Colonic mucosa (tissue), 4 donors: ENCODE measurements at places on chromosomes 6 and 20.

- H3K4me3 ChIP-seq = peak overlapping the region; percentile 22
- no peaks in the 10 kb centered on the region for H3K4me1 ChIP-seq
- DNase-seq = no peak
- no peaks in the 10 kb centered on the region for H3K27me3 ChIP-seq
- H3K27ac ChIP-seq = no peak overlapping the region
Measured at GRCh38 chr6:73299151-73299971, 36.4 kb upstream of the KHDC1 start.

DNA sequence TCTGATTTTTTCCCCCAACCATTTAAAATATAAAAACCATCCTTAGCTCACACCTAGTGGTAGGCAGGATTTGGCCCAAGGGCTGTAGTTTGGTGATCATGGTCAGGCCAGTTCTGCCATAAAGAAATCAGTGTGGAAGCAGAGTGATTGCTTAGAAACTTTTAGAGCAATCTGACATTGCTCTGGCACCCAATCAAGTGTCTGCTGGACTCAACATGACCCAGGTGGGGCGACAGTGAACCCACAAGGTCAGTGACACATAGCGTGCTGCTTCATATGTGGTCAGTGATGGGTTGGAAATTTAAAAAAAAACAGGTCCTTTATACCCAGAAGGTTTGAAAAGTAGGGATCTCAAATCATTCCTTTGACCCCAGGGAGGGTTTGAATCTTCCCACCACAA is 107.9 kb downstream of the BANF2 start:
- no peak overlapping the region for H3K4me3 ChIP-seq
- H3K27me3 ChIP-seq = no peaks in the 10 kb centered on the region
- DNase-seq = no peak
- H3K36me3 ChIP-seq = no peaks in the 10 kb centered on the region

- H3K36me3 ChIP-seq = no peaks in the 10 kb centered on the region
- H3K27me3 ChIP-seq = no peaks in the 10 kb centered on the region
- no peak overlapping the region for H3K4me3 ChIP-seq
- H3K4me1 ChIP-seq = peaks cover 7% of the 10 kb centered on the region
- H3K27ac ChIP-seq = no peak overlapping the region
Measured at GRCh38 chr6:44733126-44733525, 345.6 kb downstream of the CDC5L start.

DNA sequence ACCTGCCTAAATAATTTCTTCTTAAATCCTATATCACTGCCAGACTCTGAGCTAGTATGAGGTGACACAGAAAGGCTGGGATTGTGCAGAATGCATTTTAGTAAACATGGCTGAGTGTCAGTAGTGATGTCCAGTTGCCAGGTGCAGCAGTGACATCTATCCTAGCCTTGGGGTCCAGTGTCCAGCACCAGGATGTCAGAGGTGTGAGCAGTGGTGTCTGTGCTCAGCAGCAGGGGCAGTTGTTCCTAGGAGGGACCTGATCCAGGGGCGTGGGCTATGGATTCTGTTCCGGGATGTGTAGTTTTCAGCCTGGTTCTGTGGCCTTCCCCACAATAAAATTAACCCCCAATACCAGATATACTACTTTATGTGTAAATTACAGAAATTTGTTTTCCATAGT is 6.0 kb downstream of the HLA-C start:
- no peaks in the 10 kb centered on the region for H3K4me1 ChIP-seq
- no peak for DNase-seq
- H3K27ac ChIP-seq = no peak overlapping the region
- no peaks in the 10 kb centered on the region for H3K27me3 ChIP-seq
- H3K36me3 ChIP-seq = no peaks in the 10 kb centered on the region

DNA sequence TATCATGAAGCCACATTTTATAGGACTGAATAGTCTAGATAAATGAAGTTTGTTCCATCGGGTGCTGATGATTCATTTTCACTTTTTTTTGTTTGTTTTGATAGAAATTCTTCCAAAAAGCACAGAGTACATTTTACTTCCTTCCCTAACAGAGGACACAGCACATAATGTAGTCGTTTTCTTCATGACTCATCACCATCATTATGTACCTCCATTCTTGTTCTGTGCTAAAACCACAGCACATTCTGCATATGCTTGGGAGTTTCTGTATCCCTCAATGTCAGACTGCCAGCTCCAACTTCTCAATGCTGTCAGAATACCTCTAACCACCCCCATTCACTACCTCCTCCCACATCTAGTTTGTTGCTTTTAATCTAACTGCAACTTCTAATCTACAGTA is 1004.9 kb upstream of the ADGRB3 start:
- H3K27me3 ChIP-seq = no peaks in the 10 kb centered on the region
- H3K27ac ChIP-seq = no peak overlapping the region
- no peak for DNase-seq

DNA sequence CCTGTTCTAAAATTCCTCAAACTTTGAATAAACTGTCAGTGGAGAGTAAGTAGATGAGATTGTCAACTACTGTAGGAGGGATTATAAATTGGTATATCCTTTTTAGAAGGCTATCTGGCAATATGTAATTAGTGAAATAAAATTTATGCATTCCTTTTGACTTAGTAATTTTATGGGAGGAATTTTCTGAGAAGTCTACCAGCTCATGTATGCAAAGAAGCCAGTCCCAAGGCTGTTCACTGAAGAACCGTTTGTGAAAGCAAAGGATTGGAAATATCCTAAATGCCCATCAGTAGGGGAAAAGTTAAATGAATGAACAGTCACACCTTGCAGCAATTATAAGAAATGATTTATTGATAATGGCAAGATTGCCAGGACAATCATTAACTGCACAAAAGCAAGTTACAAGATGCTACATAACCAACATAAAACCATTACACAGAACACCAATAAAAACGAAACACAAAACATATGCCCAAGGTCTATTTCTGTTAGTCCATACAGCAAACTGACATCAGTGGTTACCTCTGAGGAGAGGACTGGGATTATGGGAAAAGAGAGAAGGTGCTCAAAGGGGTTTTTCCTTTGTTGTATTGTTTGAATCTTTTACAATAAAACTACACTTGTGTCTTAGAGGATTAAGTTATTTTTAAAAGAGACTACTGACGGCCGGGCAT is 4.6 kb upstream of the DSTN start:
- H3K27ac ChIP-seq = peak overlapping the region; percentile 12
- no peaks in the 10 kb centered on the region for H3K36me3 ChIP-seq
- H3K4me1 ChIP-seq = no peaks in the 10 kb centered on the region
- H3K27me3 ChIP-seq = no peaks in the 10 kb centered on the region

GRCh38 chr6:11350294-11350693 is 117.8 kb upstream of the NEDD9 start:
- no peaks in the 10 kb centered on the region for H3K4me1 ChIP-seq
- H3K4me3 ChIP-seq = no peak overlapping the region
- no peak for DNase-seq
- no peaks in the 10 kb centered on the region for H3K36me3 ChIP-seq
- no peak overlapping the region for H3K27ac ChIP-seq
- no peaks in the 10 kb centered on the region for H3K27me3 ChIP-seq

GRCh38 chr6:70592391-70593117 is 25.8 kb downstream of the SDHAF4 start:
- no peak overlapping the region for H3K27ac ChIP-seq
- no peak for DNase-seq
- no peaks in the 10 kb centered on the region for H3K4me1 ChIP-seq
- H3K4me3 ChIP-seq = no peak overlapping the region

GRCh38 chr6:156315146-156315545 is 462.0 kb upstream of the ARID1B start:
- no peak overlapping the region for H3K4me3 ChIP-seq
- no peak for DNase-seq
- H3K27ac ChIP-seq = no peak overlapping the region
- H3K4me1 ChIP-seq = no peaks in the 10 kb centered on the region

DNA sequence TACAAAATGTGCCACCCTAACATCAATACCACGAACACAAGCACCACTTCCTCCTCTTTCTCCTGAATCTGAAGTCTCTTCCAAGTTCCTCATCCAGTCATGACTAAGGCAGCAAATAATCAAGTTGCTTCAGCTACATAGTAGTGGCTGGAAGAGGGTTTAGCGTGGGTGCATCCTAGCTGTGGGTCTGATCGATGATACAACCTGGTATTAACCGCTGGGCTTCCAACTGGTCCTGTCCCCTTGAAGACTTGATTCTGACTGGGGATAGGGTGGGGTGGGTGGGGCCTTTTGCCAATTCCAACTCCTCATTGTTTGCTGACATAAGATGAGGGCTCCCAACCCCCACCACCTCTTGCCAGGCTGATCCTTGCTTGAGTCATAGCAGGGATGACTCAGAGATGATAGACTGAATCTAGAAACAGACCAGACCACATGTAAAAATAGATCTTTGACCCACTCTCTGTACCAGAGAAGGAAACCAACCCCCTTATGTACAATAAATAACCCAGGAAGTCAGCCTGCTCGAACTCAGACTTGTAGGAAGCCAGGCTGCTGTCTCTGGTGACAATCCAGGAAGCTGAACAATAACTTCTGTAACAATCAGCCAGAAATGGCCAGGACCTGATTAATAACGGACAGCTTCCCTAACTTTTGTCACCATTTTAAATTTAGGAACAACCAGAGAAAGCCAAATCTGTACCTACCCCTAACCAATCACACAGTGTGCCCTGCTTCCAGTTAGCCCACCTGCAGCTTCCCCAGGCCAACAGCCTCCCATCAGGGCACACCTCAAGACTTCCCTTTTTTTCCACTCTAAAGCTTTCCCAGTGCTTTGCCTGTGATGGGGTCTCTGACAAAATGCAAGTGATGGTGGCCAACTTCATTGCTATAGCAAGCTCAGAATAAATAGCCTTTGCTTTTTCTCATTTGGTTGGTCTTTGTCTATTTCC is 68.9 kb upstream of the FAM184A start:
- DNase-seq = peak; percentile 75
- H3K27me3 ChIP-seq = no peaks in the 10 kb centered on the region
- H3K4me1 ChIP-seq = peaks cover 6% of the 10 kb centered on the region

DNA sequence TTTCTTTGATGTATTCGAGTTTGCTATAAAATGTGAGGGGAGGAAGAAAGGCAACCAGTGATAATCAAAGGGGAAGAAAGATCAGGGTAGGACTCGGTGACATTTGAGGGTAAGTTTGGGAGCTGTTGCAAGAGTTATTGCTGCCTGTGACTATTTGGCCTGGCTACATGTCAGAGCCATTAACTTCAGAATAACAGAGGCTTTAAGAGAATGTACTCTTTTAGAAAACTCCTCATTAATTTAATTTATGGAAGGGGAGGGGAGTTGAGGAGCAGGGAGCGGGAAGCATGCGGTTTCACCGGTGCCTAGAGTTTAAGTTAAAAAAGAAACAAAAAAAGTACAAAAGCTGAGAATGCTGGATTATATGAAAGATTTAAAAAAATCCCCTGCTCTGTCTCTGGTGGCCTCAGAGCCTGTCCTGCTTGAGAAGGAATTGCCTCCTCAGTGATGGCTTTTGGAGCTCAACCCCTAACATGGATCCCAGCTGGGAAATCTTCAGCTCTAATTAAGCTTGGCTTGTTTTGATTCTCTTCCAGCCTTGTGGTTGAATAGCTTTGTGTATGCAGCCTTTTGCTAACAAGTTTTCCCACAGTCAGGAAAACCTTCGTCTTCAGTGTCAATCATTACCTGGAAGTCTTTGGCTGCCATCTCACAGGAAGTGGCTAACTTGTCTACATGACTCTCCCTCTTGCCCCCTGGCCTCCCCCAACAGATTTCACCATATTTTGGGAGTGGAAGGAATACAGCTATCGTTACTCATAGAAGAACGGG is 238.2 kb downstream of the SOX4 start:
- H3K27me3 ChIP-seq = no peaks in the 10 kb centered on the region
- H3K4me1 ChIP-seq = no peaks in the 10 kb centered on the region
- DNase-seq = no peak
- no peak overlapping the region for H3K4me3 ChIP-seq
- H3K36me3 ChIP-seq = no peaks in the 10 kb centered on the region
- H3K27ac ChIP-seq = no peak overlapping the region

DNA sequence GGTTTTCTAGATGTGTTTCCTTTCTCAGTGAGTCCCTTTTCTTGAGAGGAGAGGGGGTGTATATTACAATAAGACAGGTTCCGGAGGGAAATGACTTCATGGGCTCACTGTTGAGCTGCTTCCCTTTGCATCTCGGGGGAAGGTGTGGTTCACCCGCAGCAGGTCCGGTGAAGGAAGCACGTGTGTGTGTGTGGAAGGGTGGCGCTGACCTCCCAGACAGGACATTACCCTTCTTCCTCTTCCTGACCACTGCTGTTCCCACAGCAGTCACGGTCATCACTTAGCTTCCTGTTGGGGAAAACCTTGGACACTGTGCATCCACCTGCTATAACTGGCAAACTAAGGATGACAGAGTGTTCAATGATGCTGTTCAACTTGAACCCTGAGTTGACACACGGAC is 83.6 kb downstream of the PLEKHG1 start:
- H3K4me3 ChIP-seq = no peak overlapping the region
- H3K27me3 ChIP-seq = no peaks in the 10 kb centered on the region
- H3K4me1 ChIP-seq = no peaks in the 10 kb centered on the region
- no peaks in the 10 kb centered on the region for H3K36me3 ChIP-seq

DNA sequence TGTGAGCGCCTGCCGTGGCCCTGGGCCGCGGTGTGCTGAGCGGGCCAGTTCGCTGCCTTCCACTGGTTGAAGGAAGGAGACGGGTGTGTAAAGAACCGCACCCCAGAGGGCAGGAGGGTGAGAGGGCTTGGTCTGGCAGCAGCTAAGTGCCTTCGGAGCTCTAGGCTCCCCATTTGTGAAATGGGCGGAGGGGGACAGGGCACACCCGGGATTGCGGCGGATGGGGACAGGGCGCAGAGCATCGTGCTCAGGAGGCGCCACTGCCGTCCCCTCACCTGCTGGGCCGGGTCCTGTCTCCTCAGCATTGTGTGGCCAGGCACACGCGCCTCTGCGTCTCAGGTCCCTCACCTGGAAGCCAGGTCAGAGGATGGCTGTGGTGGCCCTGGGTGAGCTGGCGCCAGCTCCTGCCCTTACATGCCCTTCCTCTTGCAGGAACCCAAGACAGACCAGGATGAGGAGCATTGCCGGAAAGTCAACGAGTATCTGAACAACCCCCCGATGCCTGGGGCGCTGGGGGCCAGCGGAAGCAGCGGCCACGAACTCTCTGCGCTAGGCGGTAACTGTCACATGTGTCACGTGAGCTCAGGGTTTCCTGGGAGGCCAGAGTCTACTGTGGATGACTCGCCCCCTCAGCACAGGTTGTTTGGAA is 3.1 kb downstream of the ADRM1 start:
- no peak overlapping the region for H3K27ac ChIP-seq
- no peak for DNase-seq

GRCh38 chr6:34149831-34150400 is 4.0 kb upstream of the GRM4 start:
- no peaks in the 10 kb centered on the region for H3K4me1 ChIP-seq
- H3K27me3 ChIP-seq = peaks cover 18% of the 10 kb centered on the region
- H3K4me3 ChIP-seq = no peak overlapping the region
- H3K36me3 ChIP-seq = no peaks in the 10 kb centered on the region
- H3K27ac ChIP-seq = no peak overlapping the region

DNA sequence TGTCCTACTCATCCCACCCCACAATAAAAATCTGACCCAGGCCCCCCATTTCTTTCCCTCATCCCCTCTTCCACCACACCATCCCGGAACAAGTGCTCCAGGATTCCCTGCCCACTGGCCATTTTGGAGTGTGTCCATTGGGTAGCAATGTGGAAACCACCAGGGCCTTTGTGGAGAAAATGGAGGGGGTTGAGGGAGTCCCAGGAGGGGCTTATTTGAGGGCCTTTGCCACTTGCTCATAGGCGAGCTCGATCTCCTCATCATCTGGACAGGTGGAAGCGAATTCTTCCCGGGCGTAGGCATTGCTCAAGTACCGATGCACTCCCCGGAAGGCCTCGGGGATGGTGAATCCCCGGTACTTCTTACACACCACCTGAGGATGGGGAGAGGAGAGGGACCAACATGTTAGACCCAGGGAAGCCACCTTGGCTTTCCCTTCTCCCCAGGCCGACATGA is 1.6 kb upstream of the DDAH2 start:
- H3K4me3 ChIP-seq = peak overlapping the region; percentile 60
- peaks cover 13% of the 10 kb centered on the region for H3K4me1 ChIP-seq
- DNase-seq = no peak
- peaks cover 14% of the 10 kb centered on the region for H3K36me3 ChIP-seq
- no peaks in the 10 kb centered on the region for H3K27me3 ChIP-seq
- H3K27ac ChIP-seq = peak overlapping the region; percentile 96
